ENCODE measurements at places on chromosomes 16 and 17. TPM values are rescaled to one million over a fixed set of nuclear protein-coding genes. Genes with fewer than 3 reads are reported as not detected.

KRTAP9-9 gene
- not detected for total RNA-seq

GDPD1 gene
- 31.8 TPM for total RNA-seq

SETD1A gene
- total RNA-seq: 3.3 TPM

NAT9 gene
- 22.0 TPM for total RNA-seq

SLC47A1 gene
- total RNA-seq: 1.00 TPM

ABCA6 gene
- 7.3 TPM for total RNA-seq

ITGAX gene
- 1.6 TPM for total RNA-seq

SPATA32 gene
- total RNA-seq: not detected

SYCE1L gene
- total RNA-seq: 0.73 TPM

PLA2G10 gene
- not detected for total RNA-seq

INCA1 gene
- 0.27 TPM for total RNA-seq

USP7 gene
- total RNA-seq: 108 TPM

DNAH2 gene
- total RNA-seq: 1.00 TPM

ZSCAN10 gene
- total RNA-seq: not detected

ABCA10 gene
- 5.2 TPM for total RNA-seq

GPR179 gene
- total RNA-seq: 0.45 TPM

MC1R gene
- 4.2 TPM for total RNA-seq

MPRIP gene
- total RNA-seq: 185 TPM

ADAP2 gene
- 8.3 TPM for total RNA-seq

KRTAP2-1 gene
- not detected for total RNA-seq

RNF222 gene
- total RNA-seq: not detected

MYO15A gene
- 1.6 TPM for total RNA-seq

DYNLRB2 gene
- total RNA-seq: 2.1 TPM

HOXB4 gene
- total RNA-seq: 0.09 TPM

GPRC5C gene
- 6.4 TPM for total RNA-seq

TP53TG3D gene
- not detected for total RNA-seq
